ENCODE measurements at places on chromosomes 2 and 18.

DNA sequence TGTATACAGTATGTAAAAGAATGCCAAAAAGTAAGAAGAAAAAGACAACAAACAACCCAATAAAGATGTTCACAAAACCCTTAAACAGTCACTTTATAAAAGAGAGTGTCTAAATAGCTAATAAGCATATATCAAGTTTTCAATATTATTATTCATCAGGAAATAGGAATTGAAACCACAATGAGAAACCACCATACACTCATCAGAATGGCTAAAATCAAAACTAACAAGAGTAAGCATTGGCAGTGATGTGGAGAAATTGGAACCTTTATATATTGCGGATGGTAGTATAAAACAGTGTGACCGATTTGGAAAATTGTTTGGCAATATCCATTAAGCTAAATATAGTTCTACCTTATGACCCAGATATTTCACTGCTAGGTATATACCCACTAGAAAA, 20.5 kb upstream of the TGFA start:
- no peak for DNase-seq

DNA sequence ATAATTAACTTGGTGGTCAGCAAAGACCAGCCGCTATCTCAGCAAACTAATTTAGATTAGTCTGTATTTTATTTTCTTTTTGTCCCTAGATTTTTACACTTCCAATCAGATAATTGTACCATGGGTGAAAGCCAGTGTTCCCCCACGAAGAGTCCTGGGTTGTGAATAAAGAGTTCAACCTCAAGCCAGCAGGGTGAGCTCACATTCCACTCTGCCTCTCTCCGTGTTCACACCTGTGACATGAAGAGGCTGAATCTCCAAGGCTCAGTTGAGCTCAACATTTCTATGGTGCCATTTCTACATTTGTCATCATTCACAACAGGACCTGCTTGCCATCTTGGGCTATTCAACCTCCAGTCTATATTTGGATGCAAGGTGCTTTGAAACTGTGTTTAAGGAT, 771.5 kb downstream of the GALR1 start:
- DNase-seq = no peak

DNA sequence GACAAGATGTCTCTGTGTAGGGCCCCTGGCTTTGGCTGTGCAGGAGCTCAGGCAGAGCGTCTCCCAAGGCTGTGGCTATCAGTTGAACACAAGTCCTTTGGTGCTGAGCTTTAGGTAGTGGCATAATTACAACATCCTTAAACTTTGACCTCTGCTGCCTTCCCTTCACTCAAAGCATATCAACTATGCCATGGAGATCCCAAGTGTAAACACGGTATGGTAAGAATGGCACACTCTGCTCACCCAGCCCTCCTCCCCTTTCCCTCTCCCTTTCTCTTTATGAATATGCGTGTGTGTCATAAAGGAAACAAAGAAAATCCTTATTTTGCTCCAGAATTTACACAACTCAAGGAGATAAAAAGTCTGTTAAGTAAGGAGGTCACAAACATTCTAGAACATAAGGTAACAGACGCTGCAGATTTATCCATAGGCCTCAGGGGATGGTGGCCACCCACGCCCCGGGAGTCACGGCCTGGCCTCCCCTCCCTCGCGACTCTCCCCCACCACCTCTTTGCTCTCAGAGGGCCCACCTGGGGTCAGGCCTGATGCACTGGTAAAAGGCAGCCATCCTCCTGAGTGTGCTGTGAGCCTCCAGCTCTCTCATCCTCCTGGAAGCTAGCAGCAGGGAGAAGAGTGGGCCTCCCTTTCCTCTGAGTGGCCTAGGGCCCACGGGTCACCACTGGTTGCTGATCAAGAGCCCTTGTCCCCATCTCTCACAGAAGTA, 67.3 kb downstream of the CRACDL start:
- DNase-seq = no peak

GRCh38 chr2:203578759-203579643, 43.9 kb upstream of the RAPH1 start:
- peak; percentile 85 for DNase-seq

DNA sequence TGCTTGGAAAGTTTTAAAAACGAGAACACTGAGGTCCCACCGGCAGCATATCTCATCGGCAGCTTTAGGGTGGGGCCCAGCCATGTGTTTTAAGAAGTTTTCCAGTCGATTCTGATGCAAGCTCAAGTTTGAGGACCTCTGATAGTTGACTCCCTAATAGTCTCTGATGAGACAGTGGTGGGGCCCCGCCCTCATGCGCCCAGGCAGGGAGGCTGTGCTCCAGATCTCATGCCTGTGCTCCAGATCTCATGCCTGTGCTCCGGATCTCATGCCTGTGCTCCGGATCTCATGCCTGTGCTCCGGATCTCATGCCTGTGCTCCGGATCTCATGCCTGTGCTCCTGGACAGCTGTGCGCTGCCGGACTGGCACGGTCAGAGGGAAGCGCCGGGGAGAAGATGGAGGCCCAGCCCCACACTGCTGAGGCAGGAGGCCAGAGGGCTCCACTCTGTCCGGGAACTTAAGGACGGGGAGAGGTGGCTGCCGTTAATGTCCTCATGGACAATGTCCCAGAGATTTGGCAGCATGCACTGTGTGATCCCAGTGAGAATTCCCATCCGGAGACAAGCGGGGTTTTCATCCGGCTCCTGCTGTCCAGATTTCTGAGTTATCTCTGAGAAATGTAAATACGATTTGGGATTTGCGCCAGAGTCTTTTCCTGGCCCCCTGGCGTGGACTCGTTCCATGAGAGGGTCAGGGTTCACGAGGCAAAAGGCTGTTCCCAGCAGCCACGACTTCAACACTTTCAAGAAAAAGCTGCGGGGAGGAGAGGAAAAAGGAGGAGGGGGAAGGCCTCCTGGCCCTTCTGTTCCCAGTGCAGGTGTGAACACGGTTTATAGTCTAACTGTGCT, 9.4 kb upstream of the COLEC11 start:
- no peak for DNase-seq

- peak; percentile 88 for DNase-seq
Measured at GRCh38 chr2:11681722-11682589, 12.0 kb upstream of the NTSR2 start.

DNA sequence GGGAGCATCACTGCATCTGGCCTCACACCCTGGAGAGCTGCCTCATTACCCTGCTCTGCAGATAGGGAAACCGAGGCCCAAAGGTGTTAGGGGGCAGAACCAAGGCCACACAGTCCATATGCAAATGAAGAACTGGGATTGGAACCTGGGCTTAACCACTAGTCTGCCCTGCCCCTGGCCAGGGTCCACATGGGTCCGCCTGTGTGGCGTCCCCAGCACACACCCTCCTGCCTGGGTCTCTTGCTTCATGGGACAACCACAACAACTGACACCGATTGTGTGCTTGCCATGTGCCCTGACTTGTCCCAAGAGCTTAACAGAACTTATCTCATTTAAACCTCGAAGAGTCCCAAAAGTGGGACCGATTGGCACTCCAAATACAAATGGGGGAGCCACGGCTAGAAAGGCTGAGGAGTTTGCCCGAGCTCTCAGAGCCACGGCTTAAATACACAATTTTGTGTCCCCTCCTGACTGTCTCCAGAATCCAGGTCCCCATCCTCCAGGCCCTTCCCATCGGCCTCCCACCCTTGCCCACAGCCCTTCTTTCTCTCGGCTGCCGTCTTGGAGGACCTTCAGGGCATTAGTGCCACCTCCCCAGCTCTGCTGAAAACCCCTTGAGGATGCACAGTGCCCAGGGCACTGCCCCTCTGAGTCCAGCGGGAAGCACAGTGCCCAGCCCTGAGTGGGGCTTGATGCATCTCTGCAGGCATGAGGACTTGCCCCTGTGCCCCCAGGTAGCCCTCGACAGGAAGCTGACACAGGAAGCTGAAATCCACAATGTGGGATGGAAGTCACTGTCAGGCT, 5.8 kb upstream of the DUSP2 start:
- no peak for DNase-seq

DNA sequence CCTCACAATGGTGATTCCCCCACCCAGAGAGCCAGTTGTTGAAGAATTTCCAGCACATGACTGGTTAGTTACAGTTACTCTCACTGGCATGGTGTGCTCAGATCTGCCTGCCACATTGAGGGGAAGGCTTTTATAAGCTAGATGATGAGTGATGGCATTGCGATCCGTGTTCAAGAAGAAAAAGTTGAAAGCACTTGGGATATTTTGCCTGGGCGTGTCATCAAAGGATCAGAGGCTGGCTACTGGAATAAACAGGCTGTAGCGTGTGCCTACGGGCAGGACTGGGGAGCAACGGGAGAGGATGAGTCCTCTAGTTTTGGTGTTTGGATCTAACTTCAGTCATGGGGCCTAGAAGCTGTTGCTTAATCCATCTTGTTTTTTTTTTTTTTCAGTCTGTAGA, 175.0 kb downstream of the SETBP1 start:
- no peak for DNase-seq
